ENCODE measurements at places on chromosomes 5 and 9.
A peak's percentile ranks its signal among the peaks of the same experiment; 100 is the strongest.

DNA sequence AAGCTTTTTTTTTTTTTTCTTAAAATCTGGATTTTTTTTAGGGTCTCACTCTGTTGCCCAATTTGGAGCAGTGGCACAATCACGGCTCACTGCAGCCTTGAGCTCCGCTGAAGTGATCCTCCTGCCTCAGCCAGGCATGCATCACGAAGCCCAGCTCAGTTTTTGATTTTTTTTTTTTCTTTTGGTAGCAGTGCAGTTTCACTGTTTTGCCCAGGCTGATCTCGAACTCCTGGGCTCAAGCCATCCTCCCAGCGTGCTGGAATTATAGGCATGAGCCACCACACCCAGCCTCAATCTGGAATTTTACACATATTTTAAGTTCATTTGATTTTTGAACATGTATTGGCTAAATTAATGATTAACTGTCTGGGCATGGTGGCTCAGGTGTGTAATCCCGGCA lies 36.3 kb downstream of the TRIO start:
- no peak overlapping the region for H3K4me3 ChIP-seq
- DNase-seq, result no peak
- H3K27me3 ChIP-seq, result no peaks in the 10 kb centered on the region
- H3K27ac ChIP-seq, result no peak overlapping the region

DNA sequence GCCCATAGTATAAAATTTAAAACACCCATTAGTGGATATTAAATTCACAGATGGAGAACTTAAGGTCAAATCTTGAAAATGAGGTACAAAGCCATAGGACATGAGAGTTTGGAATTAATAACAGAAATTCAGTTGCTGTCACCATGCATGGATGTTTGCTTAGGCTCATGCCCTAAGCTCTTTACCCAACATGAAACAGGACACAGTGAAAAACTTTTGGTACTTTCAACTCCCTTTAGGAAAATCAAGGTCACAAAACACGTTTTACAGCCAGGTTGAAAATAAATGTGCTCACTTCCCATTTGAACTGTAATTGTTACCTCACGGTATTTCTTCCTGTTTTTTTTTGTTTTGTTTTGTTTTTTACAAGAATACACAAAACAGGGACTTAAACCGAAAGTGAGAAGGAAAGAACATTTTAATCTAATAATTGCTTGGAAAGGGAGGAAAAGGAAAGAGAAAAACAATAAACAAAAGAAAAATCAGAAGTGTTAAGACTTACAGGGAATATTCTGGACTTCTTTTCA lies 6.1 kb upstream of the TOPORS start:
- H3K4me3 ChIP-seq, result no peak overlapping the region

GRCh38 chr5:71589903-71590302 lies 2.8 kb downstream of the MCCC2 start:
- H3K4me1 ChIP-seq, result peaks cover 14% of the 10 kb centered on the region
- H3K27me3 ChIP-seq, result no peaks in the 10 kb centered on the region
- H3K27ac ChIP-seq, result no peak overlapping the region
- peaks cover 2% of the 10 kb centered on the region for H3K36me3 ChIP-seq
- H3K4me3 ChIP-seq, result no peak overlapping the region

- no peaks in the 10 kb centered on the region for H3K36me3 ChIP-seq
- no peak overlapping the region for H3K4me3 ChIP-seq
- no peak overlapping the region for H3K27ac ChIP-seq
- no peaks in the 10 kb centered on the region for H3K27me3 ChIP-seq
- DNase-seq, result no peak
- no peaks in the 10 kb centered on the region for H3K4me1 ChIP-seq
These were observed 118.3 kb downstream of the SLC1A3 start for GRCh38 chr5:36724467-36725332.

DNA sequence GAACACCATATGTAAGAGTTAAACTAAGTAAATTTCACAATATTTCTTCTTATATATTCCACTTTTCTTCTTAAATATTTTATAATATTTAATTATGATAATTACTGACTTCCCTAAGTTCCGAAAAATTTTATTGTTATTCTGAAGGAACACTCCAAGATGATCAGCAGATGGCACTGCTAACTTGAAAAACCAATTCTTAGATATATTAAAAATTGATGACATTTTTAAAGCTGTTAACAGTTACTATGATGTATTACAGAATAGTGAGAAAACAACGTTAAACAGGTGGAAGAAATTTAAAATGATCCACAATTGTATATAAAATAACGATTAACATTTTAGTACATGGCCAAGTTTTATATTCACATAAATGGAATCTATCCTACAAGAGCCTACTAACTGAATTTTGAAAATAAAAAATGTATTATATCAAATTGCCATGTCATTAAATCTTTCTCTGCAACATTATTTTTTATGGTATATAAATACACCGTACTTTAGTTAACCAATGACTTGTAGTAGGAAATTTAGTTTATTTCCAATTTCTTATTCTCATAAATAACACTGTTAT lies 30.1 kb upstream of the MUSK start:
- H3K36me3 ChIP-seq, result no peaks in the 10 kb centered on the region
- H3K27me3 ChIP-seq, result no peaks in the 10 kb centered on the region
- H3K4me1 ChIP-seq, result peaks cover 2% of the 10 kb centered on the region
- DNase-seq, result peak; percentile 55
- H3K27ac ChIP-seq, result no peak overlapping the region

DNA sequence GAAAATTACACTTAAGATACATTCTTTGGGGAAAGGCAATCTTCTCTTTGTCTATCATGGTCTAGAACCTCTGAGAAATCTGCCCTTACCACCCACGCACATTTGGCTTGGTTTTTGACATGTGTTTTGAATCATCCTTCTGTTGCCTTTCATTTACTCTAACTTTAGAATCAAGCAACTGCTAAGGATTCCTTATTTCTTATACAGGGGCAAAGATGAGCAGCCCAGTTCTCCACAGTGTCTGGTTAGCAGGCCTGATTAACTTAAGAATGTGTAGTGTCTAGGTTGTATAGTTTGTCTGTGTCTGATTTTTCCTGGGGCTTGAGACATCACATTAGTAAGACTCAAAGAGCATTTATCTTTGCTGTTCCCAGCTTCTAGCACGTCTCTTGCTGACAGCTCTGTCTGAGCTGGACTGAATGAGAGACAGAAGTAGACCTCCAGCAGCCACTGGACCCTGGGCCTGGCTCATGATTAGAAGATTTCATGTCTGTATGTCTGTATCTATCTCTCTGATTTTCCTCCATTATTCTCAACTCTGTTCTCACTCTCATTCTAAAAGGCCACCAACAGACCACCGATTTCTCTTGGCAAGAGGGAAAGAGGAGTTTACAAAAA lies 31.8 kb upstream of the PCA3 start:
- H3K27ac ChIP-seq, result no peak overlapping the region
- no peaks in the 10 kb centered on the region for H3K4me1 ChIP-seq

- H3K27me3 ChIP-seq, result no peaks in the 10 kb centered on the region
- H3K36me3 ChIP-seq, result no peaks in the 10 kb centered on the region
- H3K27ac ChIP-seq, result peak within 1 kb of the TSS; percentile 90
- peak within 1 kb of the TSS; percentile 87 for H3K4me3 ChIP-seq
These were observed at the start of gene TJP2 for GRCh38 chr9:69173891-69174615. Gene TJP2, plus strand, starts transcription at chr9:69174277. Its CDS starts 96 bp downstream, at chr9:69174373.

DNA sequence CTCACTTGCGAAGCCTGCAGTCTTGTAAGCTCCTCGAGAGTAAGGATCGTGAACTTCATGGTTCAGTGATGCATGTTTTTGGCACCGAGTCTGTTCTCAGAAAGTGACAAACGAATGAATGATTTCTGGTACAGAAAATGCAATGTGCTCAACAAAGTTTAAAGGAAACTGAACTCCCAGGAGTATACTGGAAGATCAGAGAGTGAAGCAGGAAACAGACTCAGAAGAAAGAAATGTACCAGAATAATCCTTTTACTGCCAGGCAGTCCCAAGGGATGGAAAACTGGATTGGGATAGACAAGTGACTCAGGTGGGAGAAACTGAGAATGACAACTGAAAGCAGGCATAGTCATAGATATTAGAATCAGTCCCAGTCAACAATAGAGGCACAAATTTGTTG lies 420.6 kb downstream of the CTNND2 start:
- DNase-seq, result no peak
- H3K36me3 ChIP-seq, result no peaks in the 10 kb centered on the region
- no peak overlapping the region for H3K4me3 ChIP-seq
- no peaks in the 10 kb centered on the region for H3K27me3 ChIP-seq

DNA sequence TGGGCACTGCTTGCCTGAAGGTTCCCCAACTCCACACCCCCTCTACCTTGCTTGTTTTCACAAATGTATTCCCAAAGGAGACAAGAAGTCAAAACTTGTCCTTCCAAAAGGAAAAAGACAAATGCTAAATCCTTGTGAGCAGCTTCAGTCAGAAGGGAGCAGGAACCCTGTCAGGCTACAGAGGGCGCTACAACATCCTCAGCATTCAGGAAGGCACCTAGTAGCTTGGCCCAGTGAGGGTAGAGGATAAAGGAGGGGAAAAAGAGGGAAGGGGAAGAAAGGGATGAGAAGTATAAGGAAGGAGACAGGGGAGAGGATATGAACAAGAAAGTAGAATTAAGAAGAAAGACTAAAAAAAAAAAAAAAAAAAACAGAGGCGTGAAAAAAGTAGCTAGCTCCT lies 97.5 kb downstream of the MLLT3 start:
- no peak for DNase-seq
- no peak overlapping the region for H3K27ac ChIP-seq
- H3K36me3 ChIP-seq, result no peaks in the 10 kb centered on the region
- H3K27me3 ChIP-seq, result no peaks in the 10 kb centered on the region

- no peak for DNase-seq
- peaks cover 3% of the 10 kb centered on the region for H3K4me1 ChIP-seq
- H3K27ac ChIP-seq, result no peak overlapping the region
- no peaks in the 10 kb centered on the region for H3K36me3 ChIP-seq
These were observed 63.9 kb downstream of the KIAA1958 start for GRCh38 chr9:112550531-112550930.

DNA sequence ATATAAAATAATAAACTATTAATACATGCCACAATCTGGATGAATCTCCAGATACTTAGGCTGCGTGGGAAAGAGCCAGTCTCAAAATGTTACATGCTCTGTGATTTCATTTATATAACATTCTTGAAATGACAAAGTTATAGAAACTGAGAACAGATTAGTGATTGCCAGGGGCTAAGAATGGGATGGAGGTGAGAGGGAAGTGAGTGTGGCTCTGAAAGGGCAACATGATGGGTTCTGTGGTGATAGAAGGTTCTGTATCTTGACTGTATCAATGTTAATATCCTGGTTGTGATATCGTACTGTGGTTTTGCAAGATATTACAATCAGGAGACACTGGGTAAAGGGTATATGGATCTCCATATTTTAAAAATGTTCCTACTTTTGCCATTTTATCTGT lies 50.7 kb downstream of the SPEF2 start:
- DNase-seq, result no peak
- no peak overlapping the region for H3K27ac ChIP-seq
- no peak overlapping the region for H3K4me3 ChIP-seq
- H3K36me3 ChIP-seq, result no peaks in the 10 kb centered on the region

- H3K4me3 ChIP-seq, result no peak overlapping the region
- H3K27me3 ChIP-seq, result no peaks in the 10 kb centered on the region
- H3K36me3 ChIP-seq, result no peaks in the 10 kb centered on the region
- no peak overlapping the region for H3K27ac ChIP-seq
- H3K4me1 ChIP-seq, result peaks cover 4% of the 10 kb centered on the region
- DNase-seq, result no peak
These were observed 58.6 kb downstream of the STARD4 start for GRCh38 chr5:111453747-111454146.

GRCh38 chr9:123871781-123872180 lies 58.1 kb downstream of the DENND1A start:
- no peaks in the 10 kb centered on the region for H3K4me1 ChIP-seq
- no peaks in the 10 kb centered on the region for H3K27me3 ChIP-seq
- no peak overlapping the region for H3K27ac ChIP-seq
- no peak for DNase-seq
- no peak overlapping the region for H3K4me3 ChIP-seq

- no peaks in the 10 kb centered on the region for H3K27me3 ChIP-seq
- DNase-seq, result no peak
- H3K36me3 ChIP-seq, result no peaks in the 10 kb centered on the region
- H3K4me3 ChIP-seq, result no peak overlapping the region
These were observed 62.2 kb upstream of the GNA14 start for GRCh38 chr9:77710316-77710715.

GRCh38 chr5:84870369-84870768 lies 485.7 kb upstream of the EDIL3 start:
- H3K36me3 ChIP-seq, result no peaks in the 10 kb centered on the region
- no peaks in the 10 kb centered on the region for H3K4me1 ChIP-seq
- H3K27me3 ChIP-seq, result no peaks in the 10 kb centered on the region
- no peak overlapping the region for H3K4me3 ChIP-seq
- H3K27ac ChIP-seq, result no peak overlapping the region

GRCh38 chr5:6719417-6719816 lies 6.2 kb downstream of the TENT4A start:
- no peak for DNase-seq
- no peak overlapping the region for H3K4me3 ChIP-seq
- no peak overlapping the region for H3K27ac ChIP-seq

- no peak overlapping the region for H3K4me3 ChIP-seq
- no peak overlapping the region for H3K27ac ChIP-seq
- H3K27me3 ChIP-seq, result no peaks in the 10 kb centered on the region
- H3K36me3 ChIP-seq, result no peaks in the 10 kb centered on the region
These were observed 81.4 kb downstream of the EDIL3 start for GRCh38 chr5:84303315-84303714.
